Cortex of kidney (tissue), 1 donor: ENCODE measurements at places on chromosomes 3 and 15.

GRCh38 chr15:42387603-42388002 is 28.3 kb downstream of the CAPN3 start:
- DNase-seq: no peak

- DNase-seq: no peak
Observed at GRCh38 chr3:4799266-4800256, 179.7 kb upstream of the BHLHE40 start.

GRCh38 chr15:38490242-38490922 is 36.5 kb downstream of the FAM98B start:
- no peak for DNase-seq

DNA sequence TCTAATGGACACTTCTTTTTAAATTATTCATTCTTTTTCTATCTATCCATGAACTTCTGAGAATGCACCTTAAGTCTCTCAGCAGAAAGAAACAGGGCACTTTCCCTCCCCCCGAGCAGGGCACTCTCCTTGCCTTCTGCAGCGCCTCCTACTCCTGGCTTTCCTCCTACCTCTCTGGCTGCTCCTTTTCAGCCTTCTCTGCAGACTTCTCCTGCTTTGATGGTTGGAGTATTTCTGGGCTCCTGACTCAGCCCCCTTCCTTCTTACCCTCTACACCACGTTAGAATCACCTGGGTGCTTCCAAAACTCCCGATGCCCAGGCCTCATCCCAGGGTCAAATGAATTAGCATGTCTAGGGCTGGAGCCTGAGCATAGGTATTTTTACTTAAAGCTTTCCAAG is 3.4 kb downstream of the SCN5A start:
- no peak for DNase-seq

- DNase-seq: no peak
Observed at GRCh38 chr15:39747326-39747725, 35.3 kb downstream of the FSIP1 start.

DNA sequence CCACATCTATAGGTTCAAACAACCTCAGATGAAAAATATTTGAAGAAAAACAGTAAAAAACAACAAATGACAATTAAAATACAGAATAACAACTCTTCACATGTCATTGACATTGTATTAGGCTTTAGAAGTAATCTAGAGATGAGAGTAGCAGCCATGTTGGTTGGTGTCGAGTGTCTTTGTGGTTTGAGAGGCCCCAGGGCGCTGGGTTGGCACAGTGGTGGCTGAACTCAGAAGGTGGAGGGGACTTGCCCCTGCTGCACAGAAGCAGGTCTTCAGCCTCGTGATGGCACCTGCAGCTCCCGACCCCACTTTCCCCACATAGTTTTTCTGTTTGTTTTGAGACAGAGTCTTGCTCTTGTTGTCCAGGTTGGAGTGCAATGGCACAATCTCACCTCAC is 187.2 kb downstream of the OSBPL10 start:
- no peak for DNase-seq

GRCh38 chr3:123392871-123393620 is 55.8 kb downstream of the ADCY5 start:
- no peak for DNase-seq

DNA sequence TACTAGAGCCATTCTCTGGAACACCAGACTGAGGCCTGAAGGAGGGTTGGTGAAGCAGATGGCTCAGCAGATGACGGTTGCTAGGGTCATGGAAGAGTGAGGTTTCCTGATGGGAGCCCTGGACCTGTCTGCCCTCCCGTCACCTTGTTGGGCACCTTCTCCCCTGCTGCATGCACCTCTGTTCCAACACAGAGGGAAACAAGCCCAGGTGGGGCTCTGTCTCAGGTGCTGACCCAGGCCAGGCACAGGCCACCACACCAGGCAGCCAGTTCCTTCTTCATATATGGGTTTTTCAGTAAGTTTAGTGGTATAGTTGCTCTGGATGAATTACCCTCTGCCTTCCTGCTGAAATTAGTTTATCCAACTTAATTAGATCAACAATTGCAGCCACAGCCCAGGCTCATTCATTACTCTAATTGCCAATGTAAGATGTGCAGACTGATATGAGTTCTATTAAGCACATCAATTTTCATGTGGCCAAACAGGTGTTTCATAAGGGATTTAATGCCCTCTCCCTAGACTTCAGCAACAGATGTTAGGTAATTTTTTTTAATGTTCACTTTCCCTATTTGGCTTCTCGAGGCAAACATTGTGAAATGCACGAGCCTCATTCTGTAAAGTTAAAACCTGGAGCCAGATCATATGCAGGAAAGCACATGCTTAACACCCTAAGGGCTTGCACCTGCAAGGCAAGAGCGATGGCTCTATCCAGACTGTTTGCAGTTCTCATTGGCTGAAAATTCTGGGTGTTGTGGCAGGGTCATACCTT is 174.8 kb downstream of the CHDH start:
- DNase-seq: no peak

GRCh38 chr3:162370141-162370540 is 873.5 kb downstream of the OTOL1 start:
- no peak for DNase-seq

DNA sequence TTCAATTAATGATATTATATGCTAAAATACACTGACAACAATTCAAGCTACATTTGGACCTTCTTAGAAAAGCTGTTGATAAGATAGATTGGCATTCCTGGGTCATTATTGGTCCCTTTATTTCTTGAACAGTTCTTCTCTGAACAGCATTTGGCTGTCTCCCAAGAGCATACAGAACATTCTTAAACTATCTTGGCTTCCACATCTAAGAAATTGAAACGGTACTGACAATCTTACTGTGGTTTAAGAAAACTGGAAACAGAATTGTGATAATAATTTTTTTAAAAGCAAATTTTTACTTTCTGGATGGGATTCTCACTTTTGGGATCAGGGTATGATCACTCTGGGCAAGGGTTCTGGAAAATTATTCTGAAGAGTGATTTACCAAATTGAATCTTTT is 161.7 kb upstream of the ZNF385D start:
- no peak for DNase-seq

DNA sequence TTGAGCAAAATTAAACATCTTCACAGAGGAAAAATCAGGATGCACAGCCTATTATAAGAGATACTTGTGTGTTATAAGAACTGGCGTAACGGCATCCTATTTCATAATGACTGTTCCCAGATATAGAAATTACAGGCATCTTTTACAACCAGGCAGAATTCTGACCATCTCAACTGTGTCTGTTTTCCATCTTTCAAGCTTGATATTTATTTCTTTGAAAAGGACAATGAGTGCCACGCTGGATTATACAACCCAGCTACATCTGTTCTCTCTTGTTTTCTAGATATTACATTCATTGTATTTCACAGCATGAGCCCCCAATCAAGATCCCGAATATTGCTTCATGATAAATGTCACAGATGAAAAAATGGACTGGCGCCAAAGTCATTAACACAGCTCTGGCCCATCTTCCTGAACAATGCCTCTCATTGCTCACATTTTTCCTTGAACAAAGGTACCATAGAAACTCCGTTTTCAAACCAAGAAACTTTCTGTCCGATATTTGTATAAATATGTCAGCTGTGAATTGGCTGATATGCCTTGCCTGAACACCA is 420.6 kb downstream of the TBL1XR1 start:
- no peak for DNase-seq

DNA sequence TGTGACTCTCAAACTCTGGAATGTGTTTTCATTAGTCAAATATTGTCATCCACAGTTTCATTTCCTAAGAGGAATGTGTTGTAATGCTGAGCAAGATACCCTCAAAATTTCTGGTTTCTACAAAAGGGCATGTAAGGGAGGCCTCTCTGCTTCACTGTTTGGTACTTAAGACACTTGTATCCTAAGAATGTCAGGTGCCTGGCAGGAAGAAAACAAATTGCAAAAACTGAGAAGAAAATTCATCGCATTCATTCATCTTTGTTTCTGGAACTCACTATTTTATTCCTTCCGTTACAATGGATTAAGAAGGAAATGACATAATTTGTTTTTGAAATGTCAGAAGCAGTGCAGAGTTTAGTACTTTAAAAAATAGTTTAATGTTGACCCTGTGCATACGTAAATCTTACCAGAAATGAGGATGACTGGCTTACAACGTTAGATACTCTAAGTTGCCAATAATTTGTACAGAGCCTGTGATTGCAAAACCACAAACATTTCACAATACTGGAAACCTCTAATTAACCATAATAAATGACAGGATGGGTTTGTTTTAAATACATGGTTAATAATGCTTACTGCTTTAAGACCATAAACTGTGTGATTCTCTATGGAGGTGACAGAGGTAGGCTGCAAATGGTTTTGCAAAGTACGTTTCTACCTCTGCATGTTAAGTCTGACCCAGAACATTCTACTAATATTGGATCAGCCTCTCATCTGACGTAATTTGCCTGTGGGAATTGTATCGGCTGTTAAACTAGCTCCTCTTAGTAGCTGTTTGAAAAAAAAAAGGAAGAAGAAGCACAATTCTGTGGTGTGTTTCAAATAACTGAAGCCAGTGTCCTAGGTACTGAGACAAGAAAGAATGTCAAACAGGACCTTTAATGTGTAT is 477.8 kb downstream of the RBMS3 start:
- DNase-seq: no peak

DNA sequence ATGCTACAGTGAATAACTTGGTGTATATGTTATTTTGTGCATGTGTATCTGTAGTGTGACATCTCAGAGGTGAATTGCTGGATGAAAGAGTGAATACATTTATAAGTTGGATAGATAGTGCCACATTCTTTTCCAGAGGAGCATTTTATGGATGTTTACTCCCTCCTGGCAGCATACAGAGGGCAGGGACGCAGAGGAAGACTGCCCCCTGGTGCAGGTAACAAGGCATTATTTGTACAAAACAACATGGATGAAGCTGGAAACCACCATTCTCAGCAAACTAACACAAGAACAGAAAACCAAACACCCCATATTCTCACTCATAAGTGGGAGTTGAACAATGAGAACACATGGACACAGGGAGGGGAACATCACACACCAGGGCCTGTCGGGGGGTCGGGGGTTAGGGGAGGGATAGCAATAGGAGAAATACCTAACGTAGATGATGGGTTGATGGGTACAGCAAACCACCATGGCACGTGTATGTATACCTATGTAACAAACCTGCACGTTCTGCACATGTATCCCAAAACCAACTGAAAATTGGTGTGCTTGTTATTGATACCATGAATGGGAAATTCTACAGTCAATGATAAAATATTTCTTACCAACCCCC is 57.9 kb upstream of the CTXND1 start:
- no peak for DNase-seq

DNA sequence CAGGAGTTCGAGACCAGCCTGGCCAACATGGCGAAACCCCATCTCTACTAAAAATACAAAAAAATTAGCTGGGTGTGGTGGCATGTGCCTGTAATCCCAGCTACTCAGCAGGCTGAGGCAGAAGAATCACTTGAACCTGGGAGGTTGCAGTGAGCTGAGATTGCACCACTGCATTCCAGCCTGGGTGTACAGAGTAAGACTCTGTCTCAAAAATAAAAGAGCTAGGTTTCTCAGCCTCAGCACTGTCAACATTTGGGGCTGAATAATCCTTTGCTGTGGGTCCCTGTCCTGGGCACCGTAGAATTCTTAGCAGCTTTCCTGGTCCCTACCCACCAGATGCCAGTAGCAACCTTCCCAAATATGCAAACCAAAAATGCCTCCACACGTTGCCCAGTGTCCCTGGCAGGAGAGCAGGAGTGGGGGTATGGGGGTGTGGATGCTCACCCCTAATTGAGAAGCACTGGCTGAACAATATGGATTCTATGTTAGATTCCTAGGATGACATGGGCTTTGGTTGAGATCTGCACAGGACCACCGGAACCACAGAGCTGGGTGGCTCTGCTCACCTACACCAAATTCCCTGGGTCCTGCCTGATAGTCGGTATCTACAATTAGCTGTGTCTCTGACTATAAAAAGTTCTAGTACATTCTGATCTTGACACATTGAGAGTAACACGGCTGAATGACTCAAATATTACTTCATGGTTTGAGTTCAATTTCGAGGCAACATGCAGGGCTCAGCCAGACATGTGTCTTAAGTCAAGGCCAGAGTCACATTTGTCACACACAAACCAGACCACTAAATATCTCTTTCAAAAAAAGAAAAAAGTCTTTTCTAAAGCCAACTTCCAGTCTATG is 577.0 kb upstream of the MDFIC2 start:
- DNase-seq: no peak

- DNase-seq: no peak
Observed at GRCh38 chr3:171842864-171843518, at the start of gene TMEM212. TSS of gene TMEM212 (plus strand) at chr3:171843349. CDS start at chr3:171843384, 35 bp downstream.

DNA sequence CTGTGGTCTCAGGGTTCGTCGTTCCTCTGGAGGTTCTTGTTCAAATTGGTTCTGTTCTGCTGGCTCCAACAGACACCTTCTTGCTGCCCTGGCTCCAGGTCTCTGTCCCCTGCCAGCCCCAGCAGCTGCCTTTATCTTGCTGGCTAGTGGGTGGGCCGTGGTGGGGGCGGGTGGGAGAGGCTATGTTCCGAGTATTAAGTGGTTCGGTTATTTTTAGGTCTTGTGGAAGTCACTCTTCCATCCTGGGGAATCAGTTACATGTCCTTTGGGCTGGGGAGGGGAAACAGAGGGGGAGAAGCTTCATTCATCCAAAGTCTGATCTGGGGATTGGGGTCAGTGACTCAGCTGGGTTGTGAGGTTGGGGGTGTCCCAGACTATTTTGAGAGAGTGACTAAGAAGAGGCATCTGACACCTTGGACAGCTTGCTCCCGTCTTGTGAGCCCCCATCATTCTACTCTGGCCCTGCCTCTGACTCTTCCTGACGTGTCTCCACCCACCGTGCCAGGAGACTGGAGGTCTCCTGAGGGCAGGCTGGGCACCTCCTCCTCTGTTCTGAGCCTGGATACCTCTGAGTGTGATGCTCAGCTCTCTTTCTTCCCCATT is at the start of gene XIRP1:
TSS of gene XIRP1 (minus strand) at position 106 of the 603 bp plus-strand sequence. CDS start 3,150 bp downstream, outside the sequence.
- DNase-seq: no peak

- DNase-seq: no peak
Observed at GRCh38 chr3:67109651-67110204, 111.6 kb downstream of the KBTBD8 start.

DNA sequence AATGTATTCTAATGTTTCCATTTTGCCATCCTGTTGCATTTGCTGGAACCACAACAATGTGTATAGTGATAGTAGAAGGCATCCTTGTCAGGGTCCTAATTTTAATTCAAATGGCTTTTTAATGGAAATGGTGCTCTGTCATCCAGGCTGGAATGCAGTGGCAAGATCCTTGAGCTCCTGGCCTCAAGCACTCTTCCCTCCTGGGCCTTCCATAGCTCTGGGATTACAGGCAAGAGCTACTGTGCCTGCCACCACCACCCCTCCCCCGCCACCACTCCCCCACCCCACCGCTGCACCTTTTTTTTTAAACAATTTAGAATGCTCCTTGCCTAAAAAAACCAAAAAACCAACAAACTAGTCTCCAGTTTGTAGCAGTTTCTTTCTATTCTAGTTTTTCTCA is 15.2 kb upstream of the IQCF6 start:
- no peak for DNase-seq

- DNase-seq: no peak
Observed at GRCh38 chr3:146561879-146562278, 17.5 kb upstream of the PLSCR1 start.

GRCh38 chr15:67144609-67145311 is 79.4 kb downstream of the SMAD3 start:
- no peak for DNase-seq
